ENCODE measurements at places on chromosomes 3 and 15.

- peak; percentile 94 for DNase-seq
These were observed 6.5 kb upstream of the CYP11A1 start for GRCh38 chr15:74373731-74374647.

GRCh38 chr3:181782306-181782954 lies 70.7 kb downstream of the SOX2 start:
- no peak for DNase-seq

DNA sequence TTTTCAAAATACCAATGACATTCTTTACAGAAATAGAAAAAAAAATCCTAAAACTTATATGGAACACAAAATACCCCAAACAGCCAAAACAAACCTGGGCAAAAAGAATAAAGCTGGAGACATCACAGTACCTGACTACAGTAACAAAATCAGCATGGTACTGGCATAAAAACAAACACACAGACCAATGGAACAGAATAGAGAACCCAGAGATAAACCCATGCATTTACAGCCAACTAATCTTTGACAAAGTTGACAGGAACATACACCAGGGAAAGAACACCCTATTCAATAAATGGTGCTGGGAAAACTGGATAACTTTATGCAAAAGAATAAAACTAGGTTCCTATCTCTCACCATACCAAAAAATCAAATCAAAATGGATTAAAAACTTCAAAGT lies 36.4 kb downstream of the SCAPER start:
- no peak for DNase-seq

- peak; percentile 23 for DNase-seq
These were observed 683 bp upstream of the CACNA2D3 start for GRCh38 chr3:54121414-54122323.

GRCh38 chr3:71537211-71537611 lies 46.3 kb downstream of the FOXP1 start:
- DNase-seq = no peak
